Subcutaneous preadipocyte (primary cell): ENCODE measurements at places on chromosomes 13 and 19. TPM values are rescaled to one million over a fixed set of nuclear protein-coding genes. Genes with fewer than 3 reads are reported as not detected.

Gene RASIP1
- 2.9 and 3.5 TPM in 2 replicates for total RNA-seq

Gene PTGIR
- 7.0 and 9.6 TPM in 2 replicates for total RNA-seq

Gene TNFSF11
- under 0.01 TPM in 1 of 2 replicates, not detected in the other for total RNA-seq

Gene THSD8
- not detected in 2 replicates for total RNA-seq

Gene CFAP97D2
- not detected in 2 replicates for total RNA-seq

Gene ZNF20
- total RNA-seq, result 2.5 and 4.4 TPM in 2 replicates

Gene TEX26
- not detected in 2 replicates for total RNA-seq

Gene PNMA8B
- 0.78 and 1.1 TPM in 2 replicates for total RNA-seq

Gene GRK1
- not detected in 2 replicates for total RNA-seq

Gene TMEM190
- total RNA-seq, result not detected in 2 replicates

Gene NDFIP2
- 21.5 and 23.5 TPM in 2 replicates for total RNA-seq

Gene ABCA7
- total RNA-seq, result 4.0 and 4.3 TPM in 2 replicates

Gene CEACAM19
- total RNA-seq, result 1.1 and 1.4 TPM in 2 replicates

Gene FLT1
- total RNA-seq, result under 0.01 and 0.20 TPM in 2 replicates

Gene GPR12
- not detected in 2 replicates for total RNA-seq

Gene ZNF547
- 0.73 and 1.8 TPM in 2 replicates for total RNA-seq

Gene FFAR2
- not detected in 2 replicates for total RNA-seq

Gene IGFL1
- not detected in 2 replicates for total RNA-seq

Gene GFY
- total RNA-seq, result not detected in 2 replicates

Gene ZNF846
- 5.5 and 9.6 TPM in 2 replicates for total RNA-seq

Gene TNNI3
- total RNA-seq, result 0.37 TPM in 1 of 2 replicates, not detected in the other

Gene PNMA8A
- 5.1 and 8.1 TPM in 2 replicates for total RNA-seq

Gene LILRA2
- total RNA-seq, result not detected in 2 replicates

Gene PLK5
- total RNA-seq, result not detected in 2 replicates

Gene ICAM4
- 0.39 TPM in 1 of 2 replicates, not detected in the other for total RNA-seq

Gene DAND5
- not detected in 2 replicates for total RNA-seq

Gene CNN2
- 122 and 131 TPM in 2 replicates for total RNA-seq

Gene ONECUT3
- total RNA-seq, result not detected in 2 replicates

Gene NOTCH3
- total RNA-seq, result 25.0 and 62.4 TPM in 2 replicates

Gene SLC5A5
- not detected in 2 replicates for total RNA-seq

Gene CABP5
- not detected in 2 replicates for total RNA-seq

Gene FCAR
- not detected in 2 replicates for total RNA-seq

Gene SULT2B1
- not detected in 2 replicates for total RNA-seq

Gene IFNL1
- total RNA-seq, result not detected in 2 replicates

Gene CATSPERD
- not detected in 2 replicates for total RNA-seq

Gene SMIM44
- not detected in 2 replicates for total RNA-seq

Gene WDR62
- total RNA-seq, result 4.0 and 9.6 TPM in 2 replicates

Gene ATP7B
- total RNA-seq, result 2.2 TPM in 2 replicates

Gene METTL21C
- total RNA-seq, result not detected in 2 replicates

Gene TYK2
- total RNA-seq, result 63.9 and 75.5 TPM in 2 replicates

Gene KLK5
- total RNA-seq, result not detected in 2 replicates

Gene C13orf46
- total RNA-seq, result under 0.01 and 0.39 TPM in 2 replicates

Gene ZNF99
- total RNA-seq, result under 0.01 TPM in 1 of 2 replicates, not detected in the other

Gene CGB7
- total RNA-seq, result 0.20 TPM in 1 of 2 replicates, not detected in the other

Gene ELSPBP1
- total RNA-seq, result not detected in 2 replicates

Gene USHBP1
- total RNA-seq, result under 0.01 TPM in 1 of 2 replicates, not detected in the other

Gene TEX101
- not detected in 2 replicates for total RNA-seq

Gene LGALS14
- total RNA-seq, result not detected in 2 replicates

Gene SLC7A9
- total RNA-seq, result 0.20 and 0.37 TPM in 2 replicates

Gene RAVER1
- total RNA-seq, result 6.2 and 14.1 TPM in 2 replicates

Gene GRIK5
- not detected in 2 replicates for total RNA-seq

Gene ZNF556
- total RNA-seq, result not detected in 2 replicates

Gene MRI1
- 34.5 and 44.0 TPM in 2 replicates for total RNA-seq
